ENCODE measurements at places on chromosomes 12 and 14. TPM values are rescaled to one million over a fixed set of nuclear protein-coding genes. Genes with fewer than 3 reads are reported as not detected.

GRCh38 chr12:45577844-45578399 lies 151.6 kb upstream of the ARID2 start:
- H3K27me3 ChIP-seq: no peaks in the 10 kb centered on the region
- no peak overlapping the region for H3K4me3 ChIP-seq
- no peaks in the 10 kb centered on the region for H3K36me3 ChIP-seq
- no peak overlapping the region for H3K27ac ChIP-seq
- no peak for DNase-seq

GARIN6 gene
- polyA plus RNA-seq: not detected

GRCh38 chr12:126791122-126791521 lies 1475.8 kb upstream of the TMEM132C start:
- no peaks in the 10 kb centered on the region for H3K4me1 ChIP-seq
- no peak overlapping the region for H3K4me3 ChIP-seq
- H3K27ac ChIP-seq: no peak overlapping the region

- no peak for DNase-seq
These were observed 133.1 kb downstream of the SLC15A4 start for GRCh38 chr12:128690641-128691040.

Data from B cell (primary cell).